GM23338 (cell line): ENCODE measurements at places on chromosomes 5 and 9. TPM values are rescaled to one million over a fixed set of nuclear protein-coding genes. Genes with fewer than 3 reads are reported as not detected.
A peak's percentile ranks its signal among the peaks of the same experiment; 100 is the strongest.

- no peak for DNase-seq
These were observed 193.5 kb downstream of the PLK2 start for GRCh38 chr5:58266402-58266801.

- DNase-seq: no peak
These were observed 100.2 kb upstream of the CCDC112 start for GRCh38 chr5:115396688-115397087.

DNA sequence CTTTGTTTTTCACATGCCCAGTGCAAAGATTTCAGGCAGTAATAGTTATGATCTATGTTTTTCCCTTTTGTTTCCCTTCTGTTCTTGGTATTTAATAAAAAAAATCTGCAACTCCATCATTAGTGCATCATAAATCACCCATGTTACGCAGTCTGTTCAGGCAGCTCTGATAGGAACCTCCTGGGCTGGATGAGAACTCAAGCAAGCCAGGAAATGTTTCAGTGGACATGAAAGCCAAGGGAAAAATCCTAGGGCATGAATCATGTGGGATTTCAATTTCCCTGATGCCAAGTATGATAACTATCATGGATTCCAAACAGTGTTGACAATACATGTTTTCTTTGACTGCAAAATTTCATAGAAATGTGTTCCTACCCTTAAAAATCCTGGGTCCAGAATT is 119.7 kb upstream of the TARS1 start:
- no peak for DNase-seq

- peak; percentile 10 for DNase-seq
These were observed 1922.1 kb upstream of the WWC1 start for GRCh38 chr5:166369346-166369745.

DNA sequence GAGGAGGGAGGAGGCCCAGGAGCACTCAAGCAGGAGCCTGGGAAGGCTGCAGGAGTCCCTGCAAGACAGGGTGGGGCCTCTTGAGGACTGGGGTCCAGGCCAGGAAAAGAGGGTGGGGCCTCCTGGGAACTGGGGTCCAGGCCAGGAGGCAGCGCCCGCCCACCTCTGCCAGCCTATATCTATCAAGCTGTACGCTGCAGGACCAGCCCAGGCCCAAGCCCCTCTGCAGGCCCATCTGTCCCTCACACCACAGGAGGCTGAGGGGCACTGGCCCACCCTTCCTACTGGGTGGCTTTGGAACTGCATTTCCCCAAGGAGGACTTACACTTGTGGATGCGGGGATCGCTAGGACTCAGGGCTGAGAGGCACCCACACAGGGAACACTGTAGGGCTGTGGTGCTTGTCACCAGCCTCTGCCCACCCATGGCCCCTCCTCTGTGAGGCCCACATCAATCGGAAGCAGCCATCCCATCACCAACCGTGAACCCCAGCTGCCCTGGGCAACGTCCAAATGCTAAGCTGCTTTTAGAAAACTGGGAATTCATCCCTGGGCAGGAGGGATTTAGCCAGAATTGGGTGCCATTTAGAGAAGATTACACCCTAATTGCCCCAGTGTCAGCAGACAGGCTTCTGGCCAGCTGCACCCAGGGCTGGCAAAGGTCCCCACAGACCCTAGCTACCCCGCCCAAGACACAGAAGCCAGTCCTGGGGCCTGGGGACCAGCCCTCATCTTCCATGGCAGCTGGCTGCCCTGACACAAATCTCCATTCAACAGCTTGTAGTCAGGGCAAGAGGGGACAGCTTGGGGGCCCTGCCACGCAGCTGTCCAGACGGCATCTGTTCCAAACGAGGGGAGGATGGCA is 15.3 kb downstream of the BICD2 start:
- no peak for DNase-seq

Gene EGFL7
- total RNA-seq: 56.1 and 60.8 TPM in 2 replicates

GRCh38 chr5:150801117-150801927 is 22.8 kb downstream of the SMIM3 start:
- DNase-seq: peak; percentile 86

- peak; percentile 89 for DNase-seq
These were observed 15.5 kb downstream of the ATOX1 start for GRCh38 chr5:151742870-151743294.

- no peak for DNase-seq
These were observed 145.1 kb upstream of the TBCA start for GRCh38 chr5:77921094-77921768.

Gene INSL6
- not detected in 2 replicates for total RNA-seq

- DNase-seq: no peak
These were observed 69.5 kb upstream of the RAD23B start for GRCh38 chr9:107213561-107214028.

DNA sequence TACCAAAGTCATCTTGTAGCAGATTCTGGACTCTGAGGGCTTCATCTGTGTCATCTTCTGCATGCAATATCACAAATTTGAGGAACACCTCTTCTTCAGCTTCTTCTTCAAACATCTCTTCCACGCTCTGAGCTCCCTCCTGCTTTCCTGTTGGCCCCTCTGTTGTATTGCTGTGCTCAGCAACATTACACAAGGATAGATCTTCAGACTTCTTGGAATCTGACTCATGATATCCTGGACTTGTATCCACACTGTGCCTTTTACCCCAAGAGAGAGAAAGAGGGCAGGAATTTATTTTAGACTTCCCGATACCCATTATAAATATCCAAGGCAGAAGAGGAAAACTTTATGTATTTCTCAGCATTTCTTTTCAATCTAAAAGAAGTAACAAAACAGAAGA is 21.3 kb downstream of the TICAM2 start:
- no peak for DNase-seq

GRCh38 chr9:135329571-135330306 is 149.8 kb upstream of the PPP1R26 start:
- DNase-seq: peak; percentile 75

- peak; percentile 35 for DNase-seq
These were observed 48.2 kb downstream of the CXXC5 start for GRCh38 chr5:139696167-139696893.

DNA sequence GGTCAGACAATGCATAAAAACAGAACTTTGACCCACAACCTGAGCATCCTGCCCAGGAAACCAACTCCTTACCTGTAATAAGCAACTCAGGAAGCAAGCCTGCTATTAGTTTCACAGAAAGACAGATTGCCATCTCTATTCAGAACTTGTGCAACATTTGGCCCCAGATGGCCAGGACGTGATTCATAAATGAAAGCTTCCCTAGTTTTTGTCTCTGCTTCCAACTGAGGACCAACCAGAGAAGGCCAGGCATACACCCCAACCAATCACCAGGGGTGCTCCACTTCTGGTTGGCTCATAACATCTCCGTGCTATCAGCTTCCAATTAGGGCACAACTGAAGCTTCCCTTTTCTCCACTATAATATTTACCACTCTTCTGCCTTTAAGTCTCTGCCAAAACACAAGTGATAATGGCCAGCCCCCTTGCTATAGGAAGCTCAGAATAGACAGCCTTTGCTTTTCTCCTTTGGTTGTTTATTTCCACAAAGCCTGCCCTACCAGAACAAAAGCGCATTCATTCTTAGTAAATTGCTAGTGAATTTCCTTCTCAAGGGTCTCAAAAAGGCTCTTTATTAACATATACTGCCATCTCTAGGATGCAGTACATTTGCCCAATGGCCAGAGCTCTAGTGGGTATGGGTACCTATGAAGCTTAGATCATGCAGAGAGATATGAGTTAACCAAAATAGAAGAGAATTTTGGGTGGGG is 289.7 kb upstream of the DAP start:
- no peak for DNase-seq

- DNase-seq: no peak
These were observed 108.9 kb upstream of the LHFPL2 start for GRCh38 chr5:78757269-78758053.

DNA sequence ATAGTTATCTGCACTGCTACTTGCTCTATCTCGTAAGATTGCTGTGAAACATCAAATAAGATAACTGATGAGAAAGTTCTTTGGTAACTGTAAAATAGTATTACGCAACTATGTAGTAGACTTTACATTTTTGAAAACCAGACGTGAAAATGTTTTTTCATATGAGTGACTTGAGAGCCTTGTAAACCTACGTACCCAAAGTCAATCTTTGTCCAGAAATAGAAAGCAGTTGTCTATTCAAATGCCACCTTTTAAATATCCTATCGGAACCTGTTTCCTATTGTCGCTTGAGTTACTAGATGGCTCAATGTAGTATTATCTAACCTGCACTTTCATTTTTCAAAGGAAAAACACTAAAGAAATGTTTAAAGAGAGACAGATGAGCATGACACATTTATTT is 1.6 kb downstream of the FNIP1 start:
- DNase-seq: no peak

GRCh38 chr9:23557689-23558088 is 268.4 kb downstream of the ELAVL2 start:
- DNase-seq: no peak

DNA sequence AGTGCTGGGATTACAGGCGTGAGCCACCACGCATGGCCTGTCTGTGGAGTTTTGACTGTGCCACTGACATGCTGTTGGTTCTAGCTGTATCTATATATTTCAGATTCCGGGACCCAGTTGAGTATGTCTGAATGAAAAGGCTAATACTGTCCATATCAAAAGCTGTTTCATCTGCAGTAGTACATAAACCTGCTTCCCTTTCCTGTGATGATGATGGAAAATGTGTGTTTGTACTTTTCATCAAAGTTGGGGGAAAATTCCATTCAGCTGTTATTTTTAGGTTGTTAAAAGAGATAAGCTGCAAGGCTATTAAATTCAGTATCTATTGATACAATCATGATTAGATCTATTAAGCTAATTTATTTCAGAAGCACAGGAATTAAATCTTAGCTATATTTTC is 237.6 kb upstream of the ADAMTSL1 start:
- DNase-seq: no peak

DNA sequence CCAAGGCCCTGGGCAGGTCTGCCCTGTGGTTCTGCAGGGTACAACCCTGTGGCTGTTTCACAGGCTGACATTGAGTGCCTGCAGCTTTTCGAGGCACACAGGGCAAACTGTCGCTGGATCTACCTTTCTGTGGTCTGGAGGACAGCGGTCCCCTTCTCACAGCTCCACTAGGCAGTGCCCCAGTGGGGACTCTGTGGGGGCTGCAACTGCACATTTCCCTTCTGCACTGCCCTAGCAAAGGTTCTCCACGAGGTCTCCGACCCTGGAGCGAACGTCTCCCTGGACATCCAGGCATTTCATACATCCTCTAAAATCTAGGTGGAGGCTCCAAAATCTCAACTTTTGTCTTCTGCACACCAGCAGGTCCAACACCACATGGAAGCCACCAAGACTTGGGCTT is 1645.2 kb upstream of the CDH6 start:
- DNase-seq: no peak

GRCh38 chr9:134846187-134846586 is 34.4 kb upstream of the FCN2 start:
- DNase-seq: no peak

Gene TEX48
- not detected in 2 replicates for total RNA-seq

Gene ANKRD18B
- 4.1 and 6.4 TPM in 2 replicates for total RNA-seq
